ENCODE measurements at places on chromosomes 1 and 21.

- DNase-seq: no peak
Measured at GRCh38 chr1:159845751-159846629, 16.5 kb downstream of the VSIG8 start.

- no peak for DNase-seq
Measured at GRCh38 chr21:38140207-38140903, 116.4 kb upstream of the KCNJ15 start.

DNA sequence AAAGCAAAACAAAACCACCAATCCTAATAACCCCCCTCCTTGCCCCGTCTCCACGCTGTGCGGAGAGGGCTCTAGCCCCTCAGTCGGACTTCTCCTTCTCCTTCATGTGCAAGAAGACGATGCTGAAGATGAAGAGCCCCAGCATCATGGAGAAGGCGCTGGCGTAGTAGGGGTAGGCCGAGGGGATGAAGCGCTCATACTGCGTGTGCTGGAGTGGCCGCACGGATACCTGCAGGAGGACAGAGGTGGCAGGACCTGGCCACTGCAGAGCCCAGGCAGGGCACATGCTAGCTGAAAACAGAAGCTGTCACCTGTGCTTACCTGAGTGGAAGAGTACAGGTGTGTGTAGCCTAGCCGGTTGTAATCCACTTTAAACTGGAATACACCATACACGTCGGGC, 8.9 kb downstream of the DDOST start:
- no peak for DNase-seq

- no peak for DNase-seq
Measured at GRCh38 chr1:84403347-84403746, 5.1 kb downstream of the DNASE2B start.

- DNase-seq: no peak
Measured at GRCh38 chr1:43531107-43531905, 623 bp downstream of the PTPRF start.

- DNase-seq: no peak
Measured at GRCh38 chr1:8397511-8397910, 79.6 kb downstream of the SLC45A1 start.

GRCh38 chr1:48758976-48759375, 17.7 kb downstream of the BEND5 start:
- no peak for DNase-seq

- DNase-seq: peak; percentile 45
Measured at GRCh38 chr1:9651565-9652378, at the start of gene PIK3CD. Gene PIK3CD (plus strand): TSS chr1:9651731. CDS start chr1:9710456, 58,725 bp downstream.

DNA sequence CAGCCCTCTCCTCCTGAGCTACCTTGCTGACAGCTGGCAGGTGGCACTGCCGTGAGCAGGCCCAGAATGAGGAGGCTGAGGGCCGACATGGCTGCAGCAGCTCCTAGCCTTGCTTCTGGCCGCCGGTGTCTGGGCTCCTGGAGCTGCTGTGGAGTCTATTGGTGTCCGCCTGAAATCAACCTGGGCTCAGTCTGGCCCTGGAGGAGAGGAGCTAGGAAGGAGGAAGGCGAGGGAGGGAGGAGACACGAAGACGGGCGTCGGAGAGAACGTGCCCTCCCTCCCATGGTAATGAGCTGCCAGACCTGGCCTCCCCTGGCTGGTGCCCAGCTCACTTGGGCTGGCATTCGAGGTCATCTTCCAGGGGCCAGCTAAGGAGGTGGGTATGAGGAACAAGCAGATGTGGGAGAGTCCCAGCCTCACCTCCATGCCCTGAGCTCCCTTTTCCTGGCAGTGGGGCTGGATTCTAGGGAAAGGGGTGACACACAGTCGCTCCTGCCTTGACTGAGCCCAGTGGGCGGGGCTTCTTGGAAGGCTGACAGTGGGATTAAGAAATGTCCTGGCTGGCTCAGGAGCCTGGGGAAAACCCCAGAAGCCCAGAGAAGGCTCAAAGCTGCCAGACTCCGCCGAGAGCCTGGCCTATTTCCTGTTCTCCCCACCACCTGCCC, at the start of gene PDZK1IP1:
TSS of gene PDZK1IP1 (minus strand) at position 193 of the 665 bp plus-strand sequence. CDS start at position 89, 104 bp downstream.
- DNase-seq: no peak

DNA sequence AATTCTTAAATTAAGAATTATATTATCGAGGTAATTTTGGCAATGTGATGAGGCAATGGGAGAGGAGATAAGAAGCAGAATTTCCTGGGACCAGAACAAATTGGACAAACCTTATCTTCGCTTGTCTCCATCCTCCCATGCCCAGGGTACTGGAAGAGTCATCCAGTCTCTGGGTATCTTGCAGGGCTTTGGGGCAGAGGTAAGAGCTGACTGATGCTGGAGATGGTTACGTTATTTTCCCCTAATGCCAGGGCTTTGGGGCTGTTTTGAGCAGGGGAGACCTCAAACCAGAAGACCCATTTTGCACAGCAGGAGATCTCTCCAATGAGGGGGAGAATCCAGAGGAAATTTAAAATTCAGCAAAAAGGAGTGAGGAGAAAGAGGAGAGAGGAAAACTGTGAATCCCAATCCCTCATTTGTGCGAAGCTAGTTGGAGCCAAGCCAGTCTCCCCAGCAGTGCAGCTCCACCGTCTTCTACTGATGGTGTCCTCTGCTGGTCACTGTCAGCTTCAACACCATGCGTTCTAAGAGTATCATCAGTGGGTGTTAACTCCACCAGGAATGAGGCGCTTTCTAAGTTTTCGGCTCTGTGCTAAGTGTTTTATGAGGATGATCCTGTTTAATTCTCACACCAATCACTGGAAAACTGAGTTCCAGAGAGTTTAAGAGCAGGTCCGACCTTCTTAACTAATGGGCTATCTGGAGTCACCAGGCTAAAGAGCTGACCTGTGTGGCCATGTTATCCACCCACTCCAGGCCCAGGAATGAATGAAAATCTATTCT, 86.8 kb upstream of the CD34 start:
- DNase-seq: peak; percentile 33

- no peak for DNase-seq
Measured at GRCh38 chr1:192038567-192038966, 119.7 kb upstream of the RGS18 start.

- peak; percentile 82 for DNase-seq
Measured at GRCh38 chr1:36450270-36450918, at the start of gene OSCP1. Gene OSCP1 (minus strand): TSS chr1:36450451. CDS start chr1:36450369, 82 bp downstream.

DNA sequence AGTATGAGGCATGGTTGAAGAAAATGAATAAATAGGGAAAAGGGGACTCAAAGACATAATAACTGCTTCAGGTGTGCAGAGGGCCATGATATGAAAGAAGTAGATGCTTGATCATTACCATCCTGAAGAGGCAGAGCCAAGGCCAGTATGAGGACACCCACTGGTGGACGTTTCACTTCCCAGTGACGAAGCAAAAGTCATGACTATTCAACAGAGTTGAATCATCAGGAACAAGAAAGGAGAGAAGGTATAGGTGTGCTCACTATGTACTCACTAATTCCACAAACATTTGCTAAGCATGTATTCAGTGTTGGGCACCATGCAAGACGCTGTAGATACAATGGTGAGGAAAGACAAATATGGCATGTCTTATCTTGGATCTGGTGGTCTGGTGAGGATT, 319.2 kb upstream of the RUNX1 start:
- DNase-seq: no peak

- DNase-seq: no peak
Measured at GRCh38 chr1:55320891-55321290, 105.7 kb upstream of the USP24 start.

- DNase-seq: no peak
Measured at GRCh38 chr1:155522069-155522468, 40.5 kb downstream of the ASH1L start.

GRCh38 chr1:41847733-41848132, 71.0 kb downstream of the HIVEP3 start:
- DNase-seq: no peak

DNA sequence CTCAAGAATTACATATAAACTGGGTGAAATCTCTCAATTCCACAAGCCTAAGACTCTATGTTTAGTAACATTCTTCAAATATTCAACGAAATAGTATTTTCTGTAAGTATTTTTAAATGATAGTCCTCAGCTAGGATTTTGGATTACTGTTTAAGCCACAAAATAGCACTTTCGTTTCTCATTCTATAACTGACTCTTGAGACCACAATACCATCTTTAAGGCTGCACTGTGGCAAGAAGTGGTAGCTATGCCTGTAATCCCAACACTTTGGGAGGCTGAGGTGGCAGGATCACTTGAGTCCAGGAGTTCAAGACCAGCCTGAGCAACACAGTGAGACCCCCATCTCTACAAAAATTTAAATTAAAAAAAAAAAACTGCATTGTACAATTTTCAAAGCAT, 126.7 kb downstream of the CDC42BPA start:
- DNase-seq: no peak

DNA sequence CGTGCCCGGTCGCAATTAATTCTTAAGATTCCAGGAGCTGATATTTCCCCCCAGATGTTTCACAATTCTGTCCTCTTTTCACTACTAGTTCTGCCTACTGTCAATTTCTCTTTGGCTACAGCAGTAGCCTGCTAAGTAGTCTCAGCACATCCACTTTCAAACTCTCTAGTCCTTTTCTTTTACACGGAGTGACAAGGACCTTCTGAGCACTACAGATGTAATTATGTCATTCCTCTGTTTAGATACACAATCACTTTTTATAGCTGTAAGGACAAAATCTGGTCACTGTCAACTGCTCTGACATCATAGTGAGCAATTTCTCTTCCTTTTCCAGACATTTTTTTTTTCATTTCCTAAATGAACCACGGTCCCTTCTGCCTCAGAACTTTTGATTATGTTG, 421.7 kb upstream of the CHRM3 start:
- no peak for DNase-seq

GRCh38 chr1:247337961-247338360, 6.3 kb upstream of the ZNF496 start:
- DNase-seq: no peak

GRCh38 chr1:105736349-105736748, 1320.1 kb upstream of the PRMT6 start:
- DNase-seq: no peak

- DNase-seq: no peak
Measured at GRCh38 chr1:245234217-245235081, 79.7 kb downstream of the KIF26B start.

GRCh38 chr1:233281711-233282581, 13.6 kb downstream of the PCNX2 start:
- DNase-seq: peak; percentile 11

DNA sequence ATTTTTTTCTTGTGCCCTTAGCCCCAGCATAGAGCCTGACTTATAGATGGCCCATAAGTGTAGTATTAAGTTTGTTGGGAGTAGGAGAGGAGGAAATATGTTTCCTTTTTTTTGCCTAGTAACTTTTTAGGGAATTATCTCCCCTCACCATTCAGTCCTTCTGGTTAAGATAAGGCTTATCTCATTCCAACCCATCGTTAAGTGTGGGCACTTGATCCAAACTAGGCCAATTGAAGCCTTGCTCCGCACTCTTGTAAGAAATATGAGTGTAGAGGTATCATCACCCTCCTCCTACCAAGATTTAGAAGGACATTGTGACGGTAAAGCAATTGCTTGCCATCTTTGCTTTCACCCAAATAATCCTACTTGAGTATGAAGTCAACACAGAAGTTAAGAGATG, 8.8 kb upstream of the FGGY start:
- no peak for DNase-seq

GRCh38 chr1:164704954-164705353, 146.0 kb downstream of the PBX1 start:
- DNase-seq: no peak

- DNase-seq: no peak
Measured at GRCh38 chr1:7664147-7664892, 106.8 kb upstream of the VAMP3 start.

- no peak for DNase-seq
Measured at GRCh38 chr1:157186281-157186992, 48.2 kb upstream of the ETV3 start.

DNA sequence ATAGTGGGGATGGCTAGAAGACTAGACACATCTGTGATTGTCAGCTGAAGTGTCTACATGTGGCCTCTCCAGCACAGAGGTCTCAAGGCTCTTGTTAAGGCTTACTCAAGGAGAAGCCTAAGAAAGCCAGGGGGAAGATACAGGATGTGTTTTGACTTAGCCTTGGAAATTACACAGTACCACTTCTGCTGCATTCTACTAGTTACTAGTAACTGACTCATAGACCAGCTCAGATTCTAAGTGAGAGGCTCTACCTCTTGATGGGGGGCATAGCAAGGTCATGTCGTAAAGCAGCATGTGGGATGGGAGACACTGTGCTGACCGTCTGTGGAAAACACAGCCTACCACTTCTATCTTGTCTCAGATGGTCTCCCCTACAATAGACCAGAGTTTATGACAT, 99.5 kb downstream of the UBE2U start:
- no peak for DNase-seq

DNA sequence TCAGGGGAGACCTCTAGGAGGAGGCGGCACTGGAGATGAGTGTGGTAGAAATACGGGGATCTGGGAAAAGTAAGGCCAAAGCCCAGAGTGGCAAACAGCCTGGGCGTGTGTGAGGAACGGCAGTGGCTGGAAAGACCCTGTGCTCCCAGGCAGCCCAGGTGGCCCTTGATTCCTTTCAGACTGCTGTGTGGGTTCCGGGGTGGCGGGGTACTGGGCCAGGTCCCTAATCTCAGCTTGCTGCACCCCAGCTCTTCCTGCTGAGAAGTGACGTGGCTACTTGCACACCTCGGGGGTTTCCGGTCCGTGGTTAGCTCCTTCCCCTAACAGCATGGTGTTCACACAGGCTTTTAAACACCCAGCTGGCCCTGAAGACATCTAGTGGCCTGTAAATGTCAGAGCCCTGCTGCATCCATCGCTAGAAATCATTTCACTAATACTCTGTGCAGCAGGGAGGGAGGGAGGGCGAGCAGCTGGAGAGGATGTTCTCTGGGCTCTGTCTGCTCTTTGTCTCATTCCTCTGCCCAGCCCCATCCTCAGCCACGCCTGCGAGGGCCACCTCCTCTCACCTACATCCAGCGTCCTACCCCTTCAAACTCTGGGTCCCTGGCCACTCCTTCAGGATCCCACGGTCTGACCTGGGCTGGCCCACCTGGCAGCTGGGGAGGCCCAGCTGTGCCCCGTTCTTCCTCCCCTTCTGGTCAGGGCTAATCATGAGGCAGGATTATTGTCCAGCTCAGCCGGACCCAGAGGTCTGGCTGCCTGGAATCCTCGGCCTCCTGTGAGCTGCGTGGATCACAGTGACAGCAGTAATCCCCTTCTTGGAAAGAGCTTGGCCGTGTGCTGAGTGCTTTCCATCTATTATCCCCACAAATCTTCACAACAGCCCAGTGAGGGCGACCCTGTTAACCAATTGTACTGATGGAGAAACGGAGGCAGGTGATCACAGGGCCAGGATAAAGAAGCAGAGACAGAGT, 7.2 kb downstream of the ZDHHC18 start:
- peak; percentile 90 for DNase-seq

DNA sequence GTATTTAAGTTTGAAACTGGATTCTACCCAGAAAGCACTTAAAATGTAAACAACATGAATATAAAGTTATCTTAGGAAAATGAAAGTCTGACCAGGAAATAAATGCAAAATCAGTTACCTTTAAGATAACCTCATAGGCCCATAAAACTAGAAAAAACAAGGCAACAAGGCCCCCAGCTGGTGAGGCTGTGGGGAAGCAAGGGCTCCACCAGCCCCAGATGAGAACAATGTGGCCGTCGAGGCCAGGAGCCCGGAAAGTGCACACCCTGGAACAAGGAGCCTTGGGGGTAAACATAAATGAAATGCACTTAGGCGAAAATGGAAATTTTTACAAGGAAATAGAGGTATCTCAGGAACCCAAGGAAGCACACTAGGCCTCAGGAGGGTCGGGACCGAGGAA, 37.9 kb upstream of the BMP8B start:
- no peak for DNase-seq
